MCF 10A (cell line): ENCODE measurements at places on chromosomes 11 and 22. TPM values are rescaled to one million over a fixed set of nuclear protein-coding genes. Genes with fewer than 3 reads are reported as not detected.

DNA sequence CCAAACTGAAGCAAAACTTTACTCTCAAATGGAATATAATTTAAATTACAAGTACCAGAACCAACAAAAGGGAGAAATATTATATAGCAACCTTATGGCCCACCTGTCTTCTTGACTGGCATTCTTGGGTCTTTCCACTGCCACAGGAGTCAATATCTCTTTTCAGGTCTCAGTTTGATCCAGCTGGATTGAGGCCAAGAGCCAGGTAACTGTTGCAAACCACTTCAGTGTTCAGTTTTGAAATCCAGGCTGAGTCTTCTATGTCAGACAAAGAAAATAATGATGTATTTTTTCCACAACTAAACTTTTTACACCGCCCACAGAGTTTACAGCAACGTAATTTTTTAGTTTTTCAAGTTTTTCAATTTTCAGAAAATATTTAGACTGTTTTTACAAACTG lies 648 bp downstream of the DLG2 start:
- DNase-seq = peak; percentile 9
- no peak overlapping the region for H3K27ac ChIP-seq
- peaks cover 5% of the 10 kb centered on the region for H3K36me3 ChIP-seq
- no peaks in the 10 kb centered on the region for H3K27me3 ChIP-seq
- H3K4me3 ChIP-seq = peak overlapping the region; percentile 92

- H3K4me3 ChIP-seq = no peak overlapping the region
- no peak overlapping the region for H3K27ac ChIP-seq
- peaks cover 7% of the 10 kb centered on the region for H3K27me3 ChIP-seq
Observed at GRCh38 chr11:69204246-69204940, 48.7 kb downstream of the SMIM38 start.

Gene KRTAP5-9
- not detected in 2 replicates for total RNA-seq

- no peak overlapping the region for H3K4me3 ChIP-seq
- no peak overlapping the region for H3K27ac ChIP-seq
- H3K4me1 ChIP-seq = no peaks in the 10 kb centered on the region
- H3K27me3 ChIP-seq = peaks cover 35% of the 10 kb centered on the region
Observed at GRCh38 chr11:5197536-5197935, 2.9 kb downstream of the OR51V1 start.

- H3K4me1 ChIP-seq = no peaks in the 10 kb centered on the region
- DNase-seq = no peak
- no peak overlapping the region for H3K27ac ChIP-seq
- no peaks in the 10 kb centered on the region for H3K36me3 ChIP-seq
- H3K4me3 ChIP-seq = no peak overlapping the region
- no peaks in the 10 kb centered on the region for H3K27me3 ChIP-seq
Observed at GRCh38 chr11:92423115-92424034, 198.8 kb downstream of the FAT3 start.

GRCh38 chr11:34198523-34198922 lies 93.1 kb downstream of the NAT10 start:
- no peaks in the 10 kb centered on the region for H3K27me3 ChIP-seq
- H3K4me1 ChIP-seq = no peaks in the 10 kb centered on the region
- no peak overlapping the region for H3K27ac ChIP-seq

DNA sequence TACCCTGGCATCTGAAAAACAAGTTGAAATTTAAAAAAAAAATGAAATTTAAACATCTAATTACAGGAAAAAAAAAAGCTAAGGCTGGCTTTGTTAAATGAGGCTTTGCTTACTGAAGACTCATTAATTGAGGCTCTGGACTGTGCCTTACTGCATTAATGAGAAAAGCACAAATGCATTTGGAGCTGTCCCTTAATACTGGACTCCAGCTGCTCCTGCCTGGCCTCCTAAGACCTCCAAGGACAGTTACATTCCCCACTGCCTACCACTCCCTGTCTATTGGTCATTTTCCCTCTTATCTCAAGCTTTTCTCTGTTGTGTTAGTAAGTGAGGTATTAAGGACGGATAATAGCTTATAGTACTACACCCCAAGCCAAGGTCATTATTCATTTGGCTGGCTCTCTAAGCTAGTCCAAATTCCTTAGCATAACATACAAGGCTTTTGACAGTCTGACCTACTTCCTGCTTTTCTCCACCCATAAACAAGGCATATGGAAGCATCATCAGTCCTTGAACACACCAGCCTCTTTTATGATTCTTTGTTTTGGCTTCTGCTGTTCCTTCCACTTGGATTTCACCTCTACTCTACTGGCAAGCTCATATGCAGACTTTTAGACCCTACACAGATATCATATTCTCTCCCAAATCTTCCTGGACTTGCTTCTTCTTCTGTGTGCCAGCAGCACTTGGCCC lies 62.5 kb downstream of the USP35 start:
- no peaks in the 10 kb centered on the region for H3K27me3 ChIP-seq
- H3K27ac ChIP-seq = no peak overlapping the region
- no peaks in the 10 kb centered on the region for H3K36me3 ChIP-seq
- no peak for DNase-seq

DNA sequence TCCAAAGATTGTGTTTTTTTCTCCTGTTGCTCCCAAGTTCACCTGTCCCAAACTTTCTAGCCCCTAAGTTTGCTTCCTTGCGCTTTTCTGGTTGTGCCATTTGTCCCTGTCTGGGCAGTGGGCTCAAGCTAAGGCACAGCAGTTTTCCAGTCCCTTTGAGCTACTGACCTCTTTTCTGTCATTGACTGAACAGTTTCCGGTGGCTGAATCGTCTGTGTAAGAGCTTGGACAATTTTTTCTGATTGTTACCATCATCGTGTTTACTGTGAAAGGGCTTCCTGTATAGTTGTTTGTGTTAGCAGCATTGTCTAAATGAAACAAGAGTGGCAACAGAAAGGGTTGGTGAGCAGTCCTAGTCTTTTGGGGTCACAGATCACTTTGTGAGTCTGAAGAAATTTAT lies 49.8 kb downstream of the BMAL1 start:
- H3K36me3 ChIP-seq = peaks cover 15% of the 10 kb centered on the region
- peaks cover 26% of the 10 kb centered on the region for H3K4me1 ChIP-seq
- no peaks in the 10 kb centered on the region for H3K27me3 ChIP-seq

DNA sequence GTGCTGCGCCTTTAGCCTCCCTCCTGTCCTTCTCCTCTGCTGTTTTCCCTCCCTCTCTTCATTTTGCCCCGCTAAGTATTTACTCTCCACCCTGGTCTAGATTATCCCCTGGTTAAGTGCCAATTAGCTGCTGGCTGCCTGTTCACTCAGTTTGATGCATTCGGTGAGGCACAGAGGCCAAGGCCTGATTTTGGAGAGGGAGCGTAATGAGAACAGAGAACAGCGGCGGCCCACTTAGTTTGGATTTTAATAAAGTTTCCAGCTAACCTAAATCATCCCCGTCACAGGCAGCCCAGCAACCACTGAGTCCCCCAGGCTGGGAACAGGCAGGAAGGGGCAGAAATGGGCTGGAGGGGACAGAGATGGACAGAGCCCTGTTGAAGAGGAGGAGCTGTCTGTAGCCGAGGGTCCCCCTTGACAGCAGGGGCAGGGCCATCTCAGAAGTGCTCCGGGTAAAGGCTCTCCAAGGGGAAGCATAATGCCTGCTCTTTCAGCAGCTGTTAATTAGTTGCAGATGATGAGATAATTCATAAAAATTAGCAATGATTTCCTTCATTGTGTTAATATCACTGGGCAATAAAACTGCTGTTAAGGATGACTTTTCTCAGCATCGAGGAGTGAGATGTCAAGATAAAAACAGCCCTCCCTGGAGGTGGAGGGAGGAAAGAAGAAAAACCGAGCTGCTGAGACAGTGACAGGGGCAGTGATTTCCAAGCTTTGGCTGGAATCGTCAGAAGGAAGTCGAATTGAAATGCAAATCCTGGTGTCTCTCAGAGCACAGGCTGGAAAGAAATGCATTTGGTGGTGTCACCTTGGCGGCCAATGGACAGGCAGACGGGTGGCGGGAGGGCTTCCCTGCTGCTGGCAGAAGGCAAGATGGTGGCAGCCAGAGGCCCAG lies 170.1 kb downstream of the GRIK4 start:
- peaks cover 49% of the 10 kb centered on the region for H3K27me3 ChIP-seq
- H3K27ac ChIP-seq = no peak overlapping the region
- no peaks in the 10 kb centered on the region for H3K4me1 ChIP-seq
- no peak overlapping the region for H3K4me3 ChIP-seq
- DNase-seq = no peak
- no peaks in the 10 kb centered on the region for H3K36me3 ChIP-seq

DNA sequence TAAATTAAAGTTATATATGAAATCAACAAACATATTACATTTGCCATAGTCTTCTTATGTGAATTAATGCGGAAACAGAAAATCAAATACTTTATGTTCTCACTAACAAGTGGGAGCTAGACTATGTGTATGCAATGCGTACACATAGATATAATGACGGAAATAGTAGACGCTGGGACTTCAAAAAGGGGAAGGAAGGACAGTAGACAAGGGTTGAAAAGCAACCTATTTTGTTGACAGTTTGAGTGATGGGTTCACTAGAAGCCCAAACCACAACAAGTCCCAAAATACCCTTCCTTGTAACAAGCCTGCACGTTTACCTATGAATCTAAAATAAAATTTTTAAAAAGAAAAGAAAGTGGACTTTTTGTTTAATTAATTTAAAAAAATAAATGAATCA lies 430.8 kb upstream of the CNTN5 start:
- H3K27ac ChIP-seq = no peak overlapping the region
- H3K4me3 ChIP-seq = no peak overlapping the region
